ENCODE measurements at places on chromosomes 6 and 20. TPM values are rescaled to one million over a fixed set of nuclear protein-coding genes. Genes with fewer than 3 reads are reported as not detected.

DNA sequence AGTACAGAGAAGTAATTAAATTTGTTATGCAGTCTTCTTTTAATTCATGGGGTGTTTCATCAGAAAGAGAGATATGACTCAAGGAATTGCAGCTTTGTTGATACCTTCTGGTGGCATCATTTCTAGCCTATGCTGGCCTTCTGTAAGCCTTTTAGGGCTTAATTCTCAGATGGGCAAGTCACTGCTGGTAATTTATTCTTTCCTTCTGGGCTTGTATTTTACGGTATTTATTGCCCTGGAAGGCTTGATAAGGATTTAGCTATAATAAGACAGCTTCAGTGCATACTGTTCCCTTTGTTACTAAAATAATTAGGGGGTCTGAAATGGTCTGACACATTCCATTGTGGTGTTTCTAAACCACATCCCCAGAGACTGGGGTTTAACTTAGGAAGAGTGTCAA is 57.9 kb upstream of the EMILIN3 start:
- peaks cover 64% of the 10 kb centered on the region for H3K36me3 ChIP-seq
- H3K4me1 ChIP-seq: peaks cover 4% of the 10 kb centered on the region
- DNase-seq: no peak
- no peak overlapping the region for H3K27ac ChIP-seq
- no peaks in the 10 kb centered on the region for H3K27me3 ChIP-seq

- H3K4me1 ChIP-seq: no peaks in the 10 kb centered on the region
- H3K27me3 ChIP-seq: peaks cover 36% of the 10 kb centered on the region
- H3K27ac ChIP-seq: no peak overlapping the region
- no peaks in the 10 kb centered on the region for H3K36me3 ChIP-seq
- DNase-seq: no peak
Observed at GRCh38 chr20:59322585-59323454, 22.4 kb downstream of the EDN3 start.

The AHCY gene
- 261 TPM for total RNA-seq

The PAX1 gene
- not detected for total RNA-seq

DNA sequence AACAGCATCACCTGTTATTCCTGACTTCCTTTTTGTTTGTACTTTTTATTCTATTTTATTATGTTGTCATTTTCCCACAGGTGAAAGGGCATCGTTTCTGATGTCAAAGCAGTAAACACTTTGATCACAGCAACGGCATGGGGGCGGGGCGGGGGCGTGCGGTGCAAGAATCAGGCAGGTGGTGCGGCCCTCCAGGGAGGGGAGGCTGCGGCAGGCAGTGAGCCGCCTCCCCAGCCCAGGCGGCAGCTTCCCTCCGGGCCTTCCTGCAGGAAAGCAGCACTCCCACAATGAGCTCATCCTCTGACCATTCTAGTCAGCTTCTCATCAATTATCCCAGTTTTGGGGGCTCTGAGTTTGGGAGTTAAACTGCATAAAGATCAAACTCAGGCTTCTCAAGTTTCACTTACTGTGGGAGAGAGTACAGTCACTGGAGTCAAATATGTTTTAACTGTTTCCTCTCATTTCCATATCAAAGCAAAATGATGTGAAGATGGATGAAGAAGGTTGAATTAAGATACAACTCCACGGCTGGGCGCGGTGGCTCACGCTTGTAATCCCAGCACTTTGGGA is 608.4 kb upstream of the AGPAT4 start:
- H3K4me3 ChIP-seq: no peak overlapping the region
- no peak overlapping the region for H3K27ac ChIP-seq
- no peaks in the 10 kb centered on the region for H3K36me3 ChIP-seq
- H3K4me1 ChIP-seq: no peaks in the 10 kb centered on the region
- no peak for DNase-seq

DNA sequence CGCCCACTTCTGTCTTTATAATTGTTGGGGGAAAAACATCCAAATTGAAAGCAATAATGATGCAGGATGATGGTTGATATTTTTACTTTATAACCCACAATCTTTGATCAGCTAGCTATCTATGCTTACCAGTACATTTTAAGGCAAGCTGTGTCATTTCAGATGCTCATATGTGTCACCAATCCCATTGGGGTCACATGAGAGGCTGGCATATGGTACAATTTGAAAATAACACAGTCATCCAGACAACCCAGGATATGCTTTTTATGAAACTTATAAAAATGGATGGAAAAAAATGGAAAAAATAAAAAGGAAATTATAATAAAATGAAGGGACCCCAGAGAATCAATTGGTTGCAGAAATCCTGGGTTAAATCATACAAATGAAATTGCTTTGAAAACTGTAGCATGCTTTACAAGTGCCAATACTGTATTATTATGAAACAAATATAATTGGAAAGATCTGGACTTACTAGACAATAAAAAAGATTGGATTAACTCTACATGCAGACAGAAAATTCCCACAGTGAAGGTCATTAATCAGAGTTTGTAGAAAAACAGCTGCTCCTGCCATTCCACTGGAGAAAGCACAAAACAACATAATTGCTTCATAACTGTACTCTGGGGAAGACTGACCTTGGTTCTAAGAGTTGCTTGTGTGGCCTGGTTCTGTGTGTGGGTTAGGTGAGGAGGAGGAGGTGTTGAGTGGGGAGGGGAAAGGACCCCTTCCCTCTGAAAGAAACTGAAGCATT is 13.3 kb upstream of the PRIM2 start:
- H3K4me1 ChIP-seq: no peaks in the 10 kb centered on the region
- no peaks in the 10 kb centered on the region for H3K36me3 ChIP-seq
- H3K27ac ChIP-seq: no peak overlapping the region
- H3K27me3 ChIP-seq: peaks cover 13% of the 10 kb centered on the region
- no peak for DNase-seq

The OXT gene
- not detected for total RNA-seq

GRCh38 chr6:30122515-30122914 is 9.6 kb upstream of the TRIM31 start:
- H3K36me3 ChIP-seq: no peaks in the 10 kb centered on the region
- DNase-seq: no peak
- H3K4me3 ChIP-seq: no peak overlapping the region
- no peak overlapping the region for H3K27ac ChIP-seq

The SAPCD1 gene
- total RNA-seq: 15.8 TPM

The RAB44 gene
- total RNA-seq: not detected

- DNase-seq: no peak
- H3K4me1 ChIP-seq: no peaks in the 10 kb centered on the region
- no peak overlapping the region for H3K4me3 ChIP-seq
- H3K36me3 ChIP-seq: no peaks in the 10 kb centered on the region
Observed at GRCh38 chr20:42703744-42704143, 486.0 kb downstream of the PTPRT start.

The ADGRB3 gene
- total RNA-seq: 3.9 TPM

The RAD21L1 gene
- 1.3 TPM for total RNA-seq

The FOXQ1 gene
- not detected for total RNA-seq

The STMND1 gene
- total RNA-seq: not detected

DNA sequence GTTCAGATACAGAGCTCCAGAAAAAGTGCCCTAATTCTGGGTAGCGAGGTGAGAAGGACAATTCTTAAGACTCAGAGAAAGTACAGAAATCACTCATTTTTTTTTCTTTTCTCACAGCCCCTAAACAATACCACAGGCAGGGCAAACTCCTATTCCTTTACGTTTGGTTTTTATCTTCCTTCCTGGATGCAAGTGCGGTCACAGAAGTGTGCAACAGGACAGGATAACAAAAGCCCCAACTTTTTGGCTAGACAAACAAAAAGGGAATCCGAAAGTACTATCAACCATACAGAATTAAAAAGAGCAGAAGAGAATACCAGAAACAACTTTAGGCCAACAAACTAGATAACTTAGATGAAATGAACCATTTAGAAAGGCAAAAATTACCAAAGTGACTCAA is 18.4 kb upstream of the BEND6 start:
- no peak for DNase-seq
- H3K4me3 ChIP-seq: no peak overlapping the region
- H3K27me3 ChIP-seq: no peaks in the 10 kb centered on the region
- H3K4me1 ChIP-seq: peaks cover 13% of the 10 kb centered on the region

DNA sequence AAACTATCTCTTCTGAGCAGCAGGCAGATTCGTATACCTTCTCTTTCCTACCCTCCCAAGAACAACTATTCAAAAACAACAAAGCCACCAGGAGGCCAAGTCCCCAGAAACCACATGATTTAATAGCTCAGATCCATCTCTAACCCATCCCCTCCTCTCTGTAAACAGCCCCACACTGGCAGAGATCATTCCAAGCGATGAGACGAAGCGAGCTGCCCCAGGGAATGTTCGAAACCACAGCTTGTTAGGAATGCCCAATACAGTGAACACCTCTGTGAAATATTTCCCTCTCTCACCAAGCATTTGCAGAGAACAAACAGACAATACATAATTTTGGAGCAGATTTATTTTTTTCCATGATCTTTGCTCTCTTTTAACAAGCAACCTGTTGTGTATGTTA is 231.8 kb downstream of the SOD2 start:
- H3K4me1 ChIP-seq: no peaks in the 10 kb centered on the region
- H3K36me3 ChIP-seq: no peaks in the 10 kb centered on the region
- H3K27ac ChIP-seq: no peak overlapping the region
- no peak for DNase-seq
- H3K27me3 ChIP-seq: peaks cover 17% of the 10 kb centered on the region

- DNase-seq: no peak
- no peaks in the 10 kb centered on the region for H3K27me3 ChIP-seq
- H3K36me3 ChIP-seq: no peaks in the 10 kb centered on the region
- no peak overlapping the region for H3K27ac ChIP-seq
Observed at GRCh38 chr20:29296256-29297230, 1960.9 kb upstream of the DEFB115 start.

- H3K4me1 ChIP-seq: no peaks in the 10 kb centered on the region
- no peak for DNase-seq
- no peak overlapping the region for H3K4me3 ChIP-seq
- no peak overlapping the region for H3K27ac ChIP-seq
- H3K36me3 ChIP-seq: no peaks in the 10 kb centered on the region
Observed at GRCh38 chr20:5862703-5863039, 87.7 kb downstream of the TRMT6 start.

DNA sequence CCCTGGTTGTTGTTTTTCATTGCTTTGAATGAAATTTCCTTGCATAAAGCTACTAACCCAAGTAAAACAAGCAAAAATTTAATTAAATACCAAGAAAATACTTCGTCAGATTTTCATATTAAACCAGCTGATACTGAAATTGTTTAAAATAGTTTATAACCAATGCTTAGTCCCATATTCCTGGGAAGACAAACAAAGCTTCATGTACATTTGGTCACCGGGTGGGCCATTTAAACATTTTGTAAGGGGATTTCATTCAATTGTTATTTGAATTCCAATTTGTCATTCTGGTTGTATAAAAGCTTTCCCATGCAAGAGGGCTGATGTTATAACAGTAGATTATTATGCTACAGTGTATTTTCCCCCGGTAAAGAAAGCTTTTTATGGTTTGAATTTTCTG is 578 bp upstream of the RBBP9 start:
- H3K4me3 ChIP-seq: no peak overlapping the region
- no peak overlapping the region for H3K27ac ChIP-seq
- no peak for DNase-seq
- H3K36me3 ChIP-seq: no peaks in the 10 kb centered on the region
- peaks cover 2% of the 10 kb centered on the region for H3K4me1 ChIP-seq

- H3K4me1 ChIP-seq: no peaks in the 10 kb centered on the region
- no peaks in the 10 kb centered on the region for H3K27me3 ChIP-seq
- H3K36me3 ChIP-seq: no peaks in the 10 kb centered on the region
- H3K4me3 ChIP-seq: no peak overlapping the region
Observed at GRCh38 chr6:29477923-29478450, 9.8 kb downstream of the MAS1L start.

The EEF1A2 gene
- total RNA-seq: 29.0 TPM

- no peak for DNase-seq
- no peak overlapping the region for H3K27ac ChIP-seq
- no peaks in the 10 kb centered on the region for H3K4me1 ChIP-seq
- no peaks in the 10 kb centered on the region for H3K36me3 ChIP-seq
Observed at GRCh38 chr20:41398408-41398807, 31.8 kb upstream of the EMILIN3 start.

Measured in K562 (cell line).